Activated effector memory CD4-positive, alpha-beta T cell treated with Interleukin-2 at 50 U/mL for 16 hours (primary cell): ENCODE measurements at places on chromosomes 2 and 18.

GRCh38 chr2:65361623-65362022 is 70.8 kb downstream of the SPRED2 start:
- DNase-seq: no peak

GRCh38 chr2:73257021-73257420 is 22.9 kb downstream of the CCT7 start:
- no peak for DNase-seq

- DNase-seq: no peak
Measured at GRCh38 chr2:149027590-149028250, 10.8 kb upstream of the LYPD6B start.

- no peak for DNase-seq
Measured at GRCh38 chr2:157056200-157056676, 201.3 kb upstream of the GALNT5 start.

GRCh38 chr2:169080250-169081069 is 11.1 kb downstream of the DHRS9 start:
- DNase-seq: no peak

DNA sequence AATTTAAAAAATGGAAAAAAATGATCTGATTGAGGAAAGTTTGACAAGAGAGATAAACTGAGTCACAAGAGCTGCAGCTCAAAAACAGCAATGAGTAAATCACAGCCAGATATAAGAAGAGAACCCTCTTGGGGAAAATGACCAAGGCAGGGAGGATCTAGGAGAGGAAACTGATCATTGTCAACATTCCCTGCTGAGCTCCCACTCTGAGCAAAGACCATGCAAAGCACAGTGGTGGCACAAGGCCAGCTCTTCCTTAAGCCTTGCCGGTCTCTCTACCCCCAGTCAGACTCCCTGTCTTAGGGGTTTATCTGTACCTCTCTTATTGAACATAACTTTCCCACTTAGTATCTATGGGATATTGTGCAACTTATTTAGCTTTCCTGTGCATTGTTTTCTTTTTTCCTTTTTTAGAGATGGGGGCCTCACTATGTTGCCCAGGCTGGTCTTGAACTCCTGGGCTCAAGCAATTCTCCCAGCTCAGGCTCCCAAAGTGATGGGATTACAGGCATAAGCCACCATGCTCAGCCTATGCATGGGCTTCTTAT is 54.0 kb upstream of the PPP1CB start:
- DNase-seq: no peak

DNA sequence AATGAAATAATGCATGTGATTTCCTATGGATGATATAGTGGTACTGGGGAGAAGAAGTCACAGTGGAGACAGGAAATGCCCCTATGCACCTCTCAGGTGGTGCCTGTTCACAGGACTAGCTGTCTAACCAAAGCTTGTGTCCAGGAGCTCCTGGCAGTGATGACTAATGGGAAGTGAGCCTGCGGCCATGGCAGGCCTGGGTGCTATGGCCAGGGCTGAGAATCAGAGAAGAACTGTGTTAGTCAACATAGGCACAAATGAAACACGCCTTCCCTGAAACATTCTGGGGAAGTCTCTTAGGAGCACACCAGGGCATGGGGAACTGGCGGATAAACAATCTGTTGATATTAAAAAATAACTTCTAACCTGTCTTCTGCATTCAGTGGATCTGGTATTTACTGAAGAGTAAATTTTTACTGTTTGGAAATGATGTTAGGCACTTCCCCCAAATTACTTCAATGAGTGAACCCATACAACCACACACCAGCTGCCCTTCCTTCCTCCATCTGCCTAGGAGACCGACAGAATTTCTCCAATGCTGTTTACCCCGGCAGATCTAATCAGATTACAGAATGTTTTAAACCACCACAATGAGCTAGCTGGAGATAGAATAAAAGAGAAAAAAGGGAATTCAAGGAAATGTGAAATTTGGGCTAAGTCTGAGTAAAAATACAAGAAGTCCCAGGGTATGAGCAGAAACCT is 67.4 kb downstream of the MEP1B start:
- no peak for DNase-seq

- DNase-seq: no peak
Measured at GRCh38 chr2:176582990-176583481, 313.8 kb downstream of the MTX2 start.

GRCh38 chr2:38835990-38836389 is 39.7 kb downstream of the DHX57 start:
- no peak for DNase-seq

GRCh38 chr2:178479758-178480226 is 465 bp upstream of the PLEKHA3 start:
- no peak for DNase-seq

GRCh38 chr2:101387151-101387834 is at the start of gene CREG2:
Gene CREG2 (minus strand): TSS chr2:101387503. CDS start chr2:101387457, 46 bp downstream.
- DNase-seq: peak; percentile 44

GRCh38 chr2:127162261-127163089 is 55.5 kb upstream of the BIN1 start:
- no peak for DNase-seq

GRCh38 chr18:5294113-5294456 is 1.4 kb downstream of the ZBTB14 start:
- DNase-seq: no peak

DNA sequence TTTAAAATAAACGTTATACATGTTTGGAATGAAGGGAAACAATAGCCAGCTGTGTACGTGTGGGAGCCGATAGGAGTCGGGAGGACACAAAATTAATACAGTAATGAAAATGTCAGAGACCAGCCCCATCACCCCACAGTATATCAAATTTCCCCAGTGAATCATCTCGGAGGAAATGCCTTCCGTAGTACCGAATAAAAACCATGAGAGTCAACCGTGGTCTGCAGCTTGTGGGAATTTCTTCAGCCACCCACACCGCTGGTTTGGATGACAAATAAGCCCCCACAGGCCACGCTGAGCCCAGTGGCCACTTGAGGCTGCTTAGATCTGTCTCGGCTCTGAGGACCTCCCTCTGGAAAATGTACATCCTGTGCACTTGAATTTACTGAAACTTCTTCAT is 133.7 kb downstream of the COL6A3 start:
- DNase-seq: no peak

- DNase-seq: no peak
Measured at GRCh38 chr2:229042349-229042748, 228.7 kb downstream of the PID1 start.

DNA sequence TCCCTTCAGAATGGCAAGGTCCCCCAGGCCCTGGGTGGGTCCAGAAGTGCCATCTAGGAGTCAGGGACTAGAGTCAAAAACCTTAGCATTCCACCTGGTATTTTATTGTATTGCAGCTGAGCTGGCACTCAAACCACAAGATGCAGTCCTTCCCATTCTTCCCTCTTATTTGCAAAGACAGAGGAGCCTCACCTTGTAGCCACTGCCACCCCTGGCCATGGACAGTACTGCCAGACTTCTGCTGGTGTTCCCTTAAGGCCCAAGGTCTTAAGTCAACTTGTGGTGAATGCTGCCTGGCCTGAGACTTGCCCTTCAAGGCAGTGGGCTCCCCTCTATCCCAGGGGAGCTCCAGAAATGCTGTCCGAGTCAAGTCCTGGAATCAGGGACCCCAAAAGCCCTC is 6.9 kb downstream of the UGT1A10 start:
- no peak for DNase-seq

DNA sequence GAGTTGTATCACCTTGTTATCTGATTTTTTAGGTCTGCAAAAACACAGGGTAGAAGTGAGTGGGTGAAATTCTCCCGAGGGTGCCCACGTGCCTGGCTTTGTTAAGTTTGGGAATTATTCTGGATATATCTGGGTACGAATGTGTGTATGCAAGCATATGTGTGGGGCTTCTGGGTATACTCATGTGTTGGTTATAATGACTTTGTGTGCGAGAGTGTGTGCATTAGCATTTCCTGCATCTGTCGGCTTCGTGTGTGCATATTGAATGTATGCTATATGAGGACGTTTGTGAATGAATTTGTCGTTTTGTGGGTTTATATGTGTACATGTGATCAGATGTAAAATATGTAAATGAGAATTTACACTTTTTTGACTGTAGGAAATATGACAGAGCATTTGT is 13.8 kb upstream of the DNAJC27 start:
- no peak for DNase-seq

- no peak for DNase-seq
Measured at GRCh38 chr2:146870691-146871090, 974.1 kb upstream of the ACVR2A start.

GRCh38 chr2:62340994-62341484 is 145.1 kb downstream of the B3GNT2 start:
- DNase-seq: no peak

DNA sequence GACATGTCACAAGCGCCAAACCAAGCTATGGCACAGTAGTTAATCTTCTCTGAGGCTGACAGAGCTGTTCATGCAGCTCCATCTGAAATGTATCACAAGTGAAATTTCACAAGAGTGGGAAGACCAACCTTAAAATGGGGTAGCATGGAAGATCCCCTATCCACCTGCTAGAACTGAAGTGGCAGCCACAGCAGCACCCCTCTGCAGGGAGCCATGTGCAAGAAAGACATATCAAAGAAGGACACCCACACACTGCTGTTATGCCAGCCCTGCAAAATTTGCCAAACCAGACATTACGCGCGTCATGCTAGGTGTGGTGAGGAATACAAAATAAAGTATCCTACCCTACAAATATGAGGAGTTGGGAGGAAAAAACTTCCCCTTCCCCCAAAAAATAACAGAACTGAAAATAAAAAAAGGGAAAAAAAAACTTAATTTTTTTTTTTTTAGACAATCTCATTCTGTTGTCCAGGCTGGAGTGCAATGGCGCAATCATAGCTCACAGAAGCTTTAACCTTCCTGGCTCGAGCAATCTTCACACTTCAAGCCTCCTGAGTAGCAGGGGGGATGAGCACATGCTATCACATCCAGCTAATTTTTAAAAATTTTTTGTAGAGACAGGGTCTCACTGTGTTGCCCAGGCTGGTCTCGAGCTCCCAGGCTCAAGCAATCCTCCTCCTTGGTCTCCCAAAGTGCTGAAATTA is 76.2 kb downstream of the STK39 start:
- DNase-seq: no peak

- DNase-seq: no peak
Measured at GRCh38 chr2:239308661-239309397, 92.0 kb downstream of the HDAC4 start.

GRCh38 chr2:48586433-48586832 is 31.2 kb upstream of the GTF2A1L start:
- no peak for DNase-seq

GRCh38 chr2:25698752-25699151 is 25.4 kb upstream of the DTNB start:
- no peak for DNase-seq

- no peak for DNase-seq
Measured at GRCh38 chr2:233118648-233119000, 58.5 kb downstream of the INPP5D start.

DNA sequence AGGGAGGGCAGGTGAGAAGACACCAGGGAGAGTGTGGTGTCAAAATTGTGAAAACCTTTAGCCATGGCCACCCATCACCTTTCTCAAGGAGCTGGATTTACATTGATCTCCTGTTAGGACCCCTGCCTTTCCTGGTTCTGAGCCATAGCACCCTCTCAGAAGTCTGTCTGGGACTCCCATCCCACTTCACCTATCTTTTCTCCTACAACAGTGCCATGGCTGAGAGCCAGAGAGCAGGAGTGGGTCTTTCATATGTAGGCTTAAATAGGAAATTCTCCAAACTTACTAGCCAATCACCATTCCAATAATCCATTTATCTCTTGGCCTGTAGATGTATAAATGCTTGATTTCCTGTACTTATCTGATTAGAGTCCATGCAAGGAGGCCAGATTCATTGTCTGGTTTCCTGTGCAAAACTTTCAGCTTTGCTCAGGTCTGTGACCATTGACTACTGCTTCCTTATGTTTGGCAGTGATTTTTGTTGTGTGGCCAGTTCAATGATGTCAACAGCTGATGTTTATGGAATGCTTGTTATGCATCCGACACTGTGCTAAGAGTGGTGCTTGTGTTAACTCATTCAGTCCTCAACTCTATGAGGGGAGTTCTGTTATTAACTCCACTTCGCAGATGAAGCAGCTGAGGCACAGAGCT is 57.6 kb upstream of the IGFBP5 start:
- DNase-seq: no peak

- no peak for DNase-seq
Measured at GRCh38 chr2:196356332-196356731, 185.0 kb upstream of the STK17B start.

DNA sequence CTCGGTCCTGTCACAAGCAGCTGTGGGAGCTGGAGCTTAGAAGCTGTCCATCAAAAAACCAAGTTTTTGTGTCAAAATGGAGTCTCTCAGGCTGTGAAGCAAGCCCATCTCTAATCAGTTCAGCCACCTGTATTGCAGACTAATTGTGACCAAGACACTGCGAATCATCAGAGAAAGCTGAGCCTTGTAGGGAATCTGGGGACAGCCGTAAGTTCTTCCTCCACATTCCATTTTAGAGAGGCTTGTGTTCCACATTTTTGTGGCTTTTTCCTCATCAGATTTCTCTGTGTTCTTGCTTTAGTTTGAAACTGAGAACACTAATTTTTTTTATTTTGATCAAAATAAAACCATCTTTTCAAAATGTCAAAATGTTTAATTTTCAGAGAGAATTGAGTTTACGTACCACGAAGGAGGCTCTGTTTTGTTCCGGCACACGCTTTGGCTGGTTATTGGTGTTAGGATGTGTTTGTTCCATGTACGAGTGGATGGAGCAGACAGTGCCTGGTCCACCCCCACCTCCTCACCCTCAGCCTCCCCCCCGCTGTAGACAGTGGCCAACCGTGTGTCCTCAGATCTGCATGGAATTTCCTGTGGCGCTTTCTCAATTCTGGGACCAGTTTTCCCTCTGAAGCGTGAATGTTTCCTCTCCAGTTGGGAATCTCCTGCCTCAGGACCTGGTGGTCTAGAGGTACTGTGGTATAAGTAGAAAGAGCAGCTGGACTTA is 140.8 kb downstream of the AGAP1 start:
- no peak for DNase-seq

- no peak for DNase-seq
Measured at GRCh38 chr2:188952901-188953300, 21.3 kb upstream of the COL3A1 start.

GRCh38 chr2:160205505-160205904 is 5.4 kb upstream of the ITGB6 start:
- DNase-seq: no peak

DNA sequence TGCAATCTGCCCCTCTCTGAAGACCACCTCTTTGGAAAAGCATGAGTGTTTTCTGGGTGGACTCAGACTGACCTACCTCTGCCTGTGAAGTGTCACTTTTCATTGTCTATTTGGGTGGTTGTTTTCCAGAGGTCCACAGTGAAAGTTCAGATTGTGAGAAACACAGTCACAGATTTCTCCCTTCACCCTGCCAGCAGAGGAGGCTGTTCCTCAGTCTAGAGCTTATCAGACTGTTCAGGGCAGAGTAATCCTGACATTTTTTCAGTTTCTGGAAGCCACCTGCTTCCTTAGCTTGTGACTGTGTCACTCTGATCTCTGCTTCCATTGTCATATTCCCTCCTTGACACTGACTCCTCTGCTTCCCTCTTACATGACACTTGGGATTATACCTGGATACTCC is 55.4 kb upstream of the RMP24 start:
- no peak for DNase-seq

GRCh38 chr2:231293163-231293562 is 94.7 kb downstream of the ARMC9 start:
- DNase-seq: no peak
